ENCODE measurements at places on chromosomes 2 and 18. TPM values are rescaled to one million over a fixed set of nuclear protein-coding genes. Genes with fewer than 3 reads are reported as not detected.
A peak's percentile ranks its signal among the peaks of the same experiment; 100 is the strongest.

DLGAP1 gene
- 2.3 TPM for total RNA-seq

- DNase-seq = no peak
Observed at GRCh38 chr2:1910592-1911246, 166.4 kb upstream of the PXDN start.

IL1F10 gene
- not detected for total RNA-seq

GRCh38 chr2:238097988-238098871 is 1.9 kb upstream of the ESPNL start:
- peak; percentile 7 for DNase-seq

CFAP53 gene
- 0.46 TPM for total RNA-seq

GPR35 gene
- total RNA-seq = 0.82 TPM

WNT10A gene
- total RNA-seq = 2.5 TPM

DNA sequence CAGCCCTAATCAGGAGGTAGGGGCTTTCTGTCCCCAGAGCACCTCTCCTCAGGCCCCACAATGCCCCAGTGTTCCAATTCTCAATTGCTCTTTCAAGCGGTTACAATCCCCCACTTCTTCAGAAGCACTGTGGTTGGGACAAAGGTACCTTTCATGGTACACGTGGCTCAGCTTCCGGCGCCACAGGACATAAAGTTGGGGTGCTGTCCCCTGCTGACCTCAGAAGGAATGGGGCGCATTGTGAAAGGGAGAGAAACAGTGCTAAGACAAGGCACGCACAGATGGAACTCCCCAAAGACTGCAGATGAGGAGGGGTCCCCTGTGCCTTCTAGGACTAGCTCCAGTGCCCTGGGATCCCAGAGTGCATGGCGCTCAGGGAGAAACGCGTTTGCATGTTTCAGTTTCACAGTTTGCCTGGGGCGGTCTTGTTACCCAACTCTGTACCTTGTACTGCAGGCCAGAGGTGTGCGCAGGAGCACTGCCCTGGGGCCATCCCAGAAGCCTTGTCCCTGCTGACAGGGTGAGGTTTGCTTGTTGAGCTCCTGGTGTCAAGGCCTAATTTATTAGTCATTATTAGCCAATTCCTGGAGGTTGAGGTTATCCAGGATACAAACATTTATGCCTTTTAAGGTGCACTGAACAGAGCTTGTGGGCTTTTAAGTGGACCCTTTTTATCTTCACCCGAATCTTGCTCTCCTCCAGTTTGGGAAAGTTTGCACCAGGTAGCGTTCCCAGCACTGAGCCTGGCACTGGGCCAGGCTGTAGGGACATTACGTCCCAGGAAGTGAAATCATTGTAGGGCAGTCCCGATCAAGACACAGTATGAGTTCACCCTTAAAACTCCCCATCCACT is 7.6 kb downstream of the CNDP1 start:
- no peak for DNase-seq
